ENCODE measurements at places on chromosomes 3 and 15.
A peak's percentile ranks its signal among the peaks of the same experiment; 100 is the strongest.

DNA sequence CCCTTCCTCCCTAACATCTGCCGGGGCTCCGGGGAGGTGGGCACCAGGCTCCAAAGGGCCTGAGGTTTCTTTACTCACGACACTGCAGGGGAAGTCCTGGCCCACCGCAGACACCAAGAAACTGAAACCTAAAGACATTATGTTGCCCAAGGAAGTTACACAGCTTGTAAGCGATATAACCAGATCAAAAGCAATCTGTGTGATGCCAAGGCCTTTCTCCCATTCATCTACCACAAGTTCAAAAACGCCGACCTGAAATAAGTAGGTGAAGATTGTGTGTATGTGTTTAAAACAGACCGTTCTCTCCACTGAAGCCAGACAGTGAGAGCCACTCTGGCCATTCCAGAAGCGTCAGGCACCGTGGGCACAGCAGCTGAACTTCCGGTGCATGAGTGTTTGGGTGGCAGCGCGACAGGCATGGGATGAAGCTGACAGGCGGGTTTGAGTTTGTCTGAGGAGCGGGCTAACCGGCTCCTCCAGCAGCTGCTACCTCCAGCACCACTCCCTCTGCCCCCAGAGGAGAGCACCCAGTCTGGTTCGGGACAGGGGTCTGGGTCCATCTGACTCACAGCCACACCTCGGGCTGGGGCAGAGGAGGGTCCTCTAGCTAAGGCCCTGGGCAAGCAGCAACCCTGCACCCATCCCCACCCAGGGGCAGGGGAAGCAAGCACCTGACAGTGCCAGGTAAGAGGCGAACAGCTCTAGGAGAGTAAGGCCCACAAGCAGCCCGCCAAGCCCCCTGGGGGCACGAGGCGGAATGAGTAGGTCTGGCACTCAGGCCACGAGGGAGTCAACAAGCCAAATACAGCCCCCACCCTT lies 1.3 kb downstream of the TNK2 start:
- DNase-seq: peak; percentile 68

DNA sequence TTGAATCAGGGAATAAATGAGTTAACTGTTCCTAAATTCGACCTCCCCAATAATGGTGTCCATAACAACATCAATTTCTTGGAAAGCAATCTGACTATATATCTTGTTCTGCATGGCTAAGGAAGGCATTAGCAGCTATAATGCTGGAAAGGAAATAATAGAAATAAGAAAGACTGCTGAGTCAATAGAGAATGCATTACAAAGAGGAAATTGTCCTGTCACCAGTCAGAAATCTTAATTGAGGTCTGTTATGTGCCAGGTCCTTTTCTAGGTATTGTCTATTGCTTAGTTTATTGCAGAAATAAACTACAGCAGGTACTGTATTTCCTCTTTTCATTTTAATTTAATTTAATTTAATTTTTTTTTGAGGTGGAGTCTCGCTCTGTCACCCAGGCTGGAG lies 5.9 kb upstream of the PPP1R2 start:
- DNase-seq: no peak

GRCh38 chr3:117743993-117744392 lies 1034.4 kb downstream of the TUSC7 start:
- DNase-seq: no peak

DNA sequence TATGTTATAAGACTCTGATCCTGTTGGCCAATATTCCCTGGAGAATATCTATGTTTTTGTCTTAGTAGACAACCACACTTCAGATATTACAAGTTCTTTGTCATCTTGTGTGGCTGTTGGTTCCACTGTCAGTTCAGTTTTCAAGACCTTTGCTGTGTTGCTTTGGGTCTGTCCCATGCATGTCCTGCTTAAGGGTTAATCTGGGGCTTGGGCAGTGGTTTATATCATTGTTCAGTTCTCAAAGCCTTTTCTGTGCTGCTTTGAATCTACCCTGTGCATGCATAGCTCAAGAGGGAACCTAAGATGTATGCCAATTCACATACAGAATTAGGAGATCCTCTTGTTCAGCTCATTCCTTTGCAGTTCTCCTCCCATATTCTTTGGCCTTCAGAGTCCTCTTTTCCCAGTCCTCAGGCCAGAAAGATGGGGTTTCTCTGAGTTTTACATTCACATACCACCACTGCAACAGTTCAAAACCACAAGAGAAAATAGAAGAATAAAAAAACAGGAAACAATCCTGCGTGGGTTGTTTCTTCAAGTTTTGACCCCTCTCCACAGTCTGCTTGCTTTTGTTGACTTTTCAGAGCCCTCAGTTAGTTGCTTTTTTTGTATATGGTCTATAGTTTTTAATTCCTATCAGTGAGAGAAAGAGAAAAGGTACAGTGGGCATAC lies 21.6 kb downstream of the BUB1B start:
- DNase-seq: no peak

DNA sequence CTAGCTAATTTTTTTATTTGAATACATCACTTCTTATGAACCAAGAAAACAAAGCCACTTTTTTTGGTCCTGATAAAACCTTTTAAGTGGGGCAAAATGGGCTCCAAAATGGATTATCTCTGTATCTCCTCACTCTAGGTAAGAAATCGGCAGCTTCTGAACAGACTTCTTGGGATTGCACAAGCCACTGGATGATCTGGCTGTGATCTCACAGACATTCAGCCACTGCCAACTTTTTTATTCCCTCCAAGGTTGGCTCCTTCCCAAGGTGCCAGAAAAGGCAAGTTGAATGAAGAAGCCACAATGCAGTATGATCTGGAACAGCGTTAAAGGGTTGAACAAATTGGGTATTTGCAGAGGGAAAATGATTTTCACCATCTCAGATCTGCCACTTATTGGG lies 73.2 kb downstream of the PRICKLE2 start:
- DNase-seq: no peak

- no peak for DNase-seq
These were observed 4.8 kb downstream of the MORC1 start for GRCh38 chr3:109112946-109113760.

- no peak for DNase-seq
These were observed 18.2 kb upstream of the CORO2B start for GRCh38 chr15:68560501-68561113.

- DNase-seq: no peak
These were observed 295 bp downstream of the ZWILCH start for GRCh38 chr15:66505430-66505811.

DNA sequence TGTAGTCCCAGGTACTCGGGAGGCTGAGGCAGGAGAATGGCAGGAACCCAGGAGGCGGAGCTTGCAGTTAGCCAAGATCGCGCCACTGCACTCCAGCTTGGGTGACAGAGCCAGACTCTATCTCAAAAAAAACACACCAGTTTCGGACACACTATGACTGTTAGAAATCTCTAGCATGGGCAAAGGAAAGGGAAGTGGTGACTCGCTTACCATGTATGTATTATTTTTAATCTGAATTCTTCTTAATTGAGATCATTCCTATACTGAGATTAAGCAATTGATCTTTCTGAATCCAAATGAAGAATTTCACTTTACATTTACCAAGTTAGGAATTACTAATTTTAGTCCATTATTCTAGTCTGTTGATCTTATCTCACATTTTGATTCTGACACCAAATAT lies 459.2 kb upstream of the ALCAM start:
- no peak for DNase-seq

DNA sequence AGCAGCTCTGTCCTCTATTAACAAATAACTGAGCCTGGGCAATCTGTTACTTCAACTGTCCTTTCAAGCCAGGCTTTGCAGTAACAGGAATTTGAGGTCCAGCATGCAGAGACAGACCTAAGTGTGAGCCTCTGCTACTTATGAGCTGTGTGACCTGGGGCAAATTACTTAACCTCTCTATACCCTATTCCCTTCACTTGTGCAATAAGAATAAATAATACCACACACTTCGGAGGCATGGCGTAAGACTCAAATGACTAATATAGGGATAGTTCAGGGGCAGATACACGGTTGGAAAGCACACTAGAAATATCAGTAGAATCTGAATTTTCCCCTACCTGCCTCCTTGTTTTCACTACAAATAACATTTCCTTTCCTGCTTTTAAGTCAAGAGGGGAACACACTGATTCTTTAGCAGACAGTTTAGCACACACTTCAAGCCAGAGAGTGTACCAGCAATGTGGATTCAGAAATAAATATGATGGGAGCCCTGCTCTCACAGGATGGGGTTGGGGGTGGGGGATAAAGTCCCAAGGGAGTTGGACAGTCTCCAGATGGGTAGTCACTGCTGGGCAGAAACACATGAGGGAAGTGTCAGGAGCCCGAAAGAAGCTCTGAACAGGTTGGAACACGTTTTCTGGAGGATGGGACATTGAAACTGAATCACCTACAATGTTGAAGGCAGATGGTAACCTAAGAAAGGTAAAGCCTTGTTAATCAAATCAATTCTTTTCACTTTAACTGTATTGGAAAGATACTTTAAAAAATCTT lies 61.8 kb upstream of the RBP1 start:
- DNase-seq: no peak

DNA sequence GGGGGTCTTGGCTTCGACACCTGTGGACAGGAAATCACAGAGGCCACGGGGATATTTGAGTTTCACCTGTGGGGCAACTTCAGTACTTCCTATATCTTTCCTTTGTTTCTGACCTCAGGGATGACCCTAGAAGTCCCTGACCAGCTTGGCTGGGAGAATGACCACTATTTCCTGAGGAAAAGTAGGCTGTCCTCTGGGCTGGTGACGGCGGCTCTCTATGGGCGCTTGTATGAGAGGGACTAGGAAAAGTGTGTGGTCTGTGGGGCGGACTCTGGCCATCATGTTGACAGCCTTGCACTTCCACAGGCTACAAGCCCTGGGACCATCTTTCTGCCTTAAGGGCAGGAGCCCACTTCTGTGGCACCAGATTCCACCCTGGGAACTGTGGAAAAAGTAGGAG lies 43.7 kb downstream of the BTD start:
- no peak for DNase-seq

- no peak for DNase-seq
These were observed 183.6 kb downstream of the XXYLT1 start for GRCh38 chr3:195087328-195087727.

DNA sequence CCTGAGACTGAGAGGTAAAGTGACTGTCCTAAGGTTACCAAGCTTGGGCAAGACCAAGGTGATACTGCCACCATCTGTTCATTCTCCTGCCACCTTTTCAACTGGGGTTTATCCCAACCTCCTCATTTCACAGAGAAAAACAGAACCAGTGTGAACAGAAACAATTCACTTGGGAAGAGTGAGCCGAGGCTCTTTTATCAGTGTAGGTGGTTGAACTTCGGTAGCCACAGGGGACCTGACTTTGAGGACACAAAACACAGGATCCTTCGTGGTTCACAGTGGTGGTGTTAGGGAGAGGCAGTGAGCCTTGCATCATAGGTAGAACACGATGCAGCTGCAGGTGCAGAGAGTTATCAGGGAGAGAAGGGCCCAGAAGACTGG lies 72.8 kb upstream of the ICE2 start:
- no peak for DNase-seq

DNA sequence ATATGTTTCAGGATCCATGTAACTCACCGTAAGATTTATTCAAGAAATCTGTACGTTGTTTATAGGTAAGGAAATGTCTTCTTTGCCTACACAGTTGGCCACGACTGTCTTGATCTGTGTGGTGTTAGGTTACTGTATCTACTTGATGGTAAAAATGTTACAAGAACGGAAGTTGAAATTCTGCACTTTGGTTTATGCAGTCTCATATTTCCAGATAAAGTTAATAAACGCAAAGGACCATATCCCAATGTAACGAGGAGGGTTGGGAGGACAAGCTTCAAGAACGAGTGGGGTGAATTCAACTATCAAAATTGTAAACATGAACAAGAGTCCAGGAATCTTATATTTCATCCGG lies 1.0 kb downstream of the USF3 start:
- no peak for DNase-seq

GRCh38 chr3:183880121-183880520 lies 4.6 kb downstream of the PARL start:
- DNase-seq: no peak

GRCh38 chr3:154829929-154830328 lies 250.2 kb upstream of the MME start:
- DNase-seq: no peak

GRCh38 chr15:31102039-31102321 lies 455 bp upstream of the TRPM1 start:
- no peak for DNase-seq

- no peak for DNase-seq
These were observed 4.6 kb upstream of the TSPAN3 start for GRCh38 chr15:77075528-77075927.

GRCh38 chr3:10223676-10224639 lies 24.3 kb upstream of the TATDN2 start:
- peak; percentile 67 for DNase-seq

- no peak for DNase-seq
These were observed 9.3 kb downstream of the ARPP19 start for GRCh38 chr15:52559575-52559974.

GRCh38 chr15:88719654-88720053 lies 80.8 kb downstream of the ISG20 start:
- no peak for DNase-seq

- DNase-seq: peak; percentile 58
These were observed 55.8 kb downstream of the ZNF621 start for GRCh38 chr3:40580494-40581091.

DNA sequence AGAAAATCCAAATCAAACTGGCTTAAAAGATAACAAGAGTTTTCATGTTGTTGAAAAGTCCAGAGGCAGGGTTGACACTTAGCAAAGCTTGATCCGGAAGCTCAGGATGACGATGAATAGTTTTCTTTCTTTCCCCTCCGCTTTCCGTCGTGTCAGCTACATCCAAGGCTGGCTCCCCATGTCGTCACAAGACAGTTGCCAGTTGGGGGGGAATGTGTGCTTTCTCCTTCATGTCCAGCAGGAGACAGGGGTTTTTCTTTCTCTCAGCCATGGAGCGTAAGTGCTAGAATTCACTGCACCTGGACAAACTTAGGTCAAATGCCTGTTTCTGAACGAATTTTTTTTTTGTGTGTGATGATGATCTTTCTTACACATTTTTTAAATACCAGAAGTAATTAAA lies 273.8 kb upstream of the RGMA start:
- no peak for DNase-seq

- no peak for DNase-seq
These were observed 844.7 kb downstream of the MCTP2 start for GRCh38 chr15:95075792-95076677.

- no peak for DNase-seq
These were observed 232.8 kb upstream of the TPRG1 start for GRCh38 chr3:188938999-188939398.
